ENCODE measurements at places on chromosomes 13 and 19. TPM values are rescaled to one million over a fixed set of nuclear protein-coding genes. Genes with fewer than 3 reads are reported as not detected.
A peak's percentile ranks its signal among the peaks of the same experiment; 100 is the strongest.

The ZNF613 gene
- total RNA-seq: 2.8 TPM

- DNase-seq: peak; percentile 76
Measured at GRCh38 chr19:46056536-46056935, 15.7 kb upstream of the IGFL4 start.

GRCh38 chr19:43338530-43338929, 15.0 kb upstream of the CD177 start:
- no peak for DNase-seq

DNA sequence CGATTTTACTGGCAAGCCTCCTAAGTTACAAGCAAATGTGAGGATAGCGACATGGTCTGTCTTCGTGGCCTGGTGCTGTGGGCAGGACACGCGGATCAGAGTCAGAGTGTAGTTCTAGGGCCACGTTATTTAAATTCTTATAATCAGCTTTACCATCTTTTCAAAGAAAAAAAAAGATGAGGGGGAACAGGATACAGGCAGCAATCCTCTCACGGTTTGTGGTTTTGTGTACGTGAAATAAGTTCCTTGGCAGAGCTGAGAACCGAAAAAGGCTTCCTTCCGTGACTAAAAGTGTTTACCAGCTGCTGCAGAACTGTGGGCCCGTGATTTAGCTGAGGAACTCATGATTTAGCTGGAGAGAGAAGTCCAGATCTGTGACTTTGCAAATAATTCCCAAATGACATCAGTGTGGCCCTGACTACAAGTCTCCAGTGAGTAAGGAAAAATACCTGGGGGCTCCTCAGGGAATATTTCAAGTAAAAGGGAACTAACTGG, 27.2 kb downstream of the RCBTB2 start:
- no peak for DNase-seq

The ZNF586 gene
- 18.5 TPM for total RNA-seq

The ZNF723 gene
- total RNA-seq: not detected

DNA sequence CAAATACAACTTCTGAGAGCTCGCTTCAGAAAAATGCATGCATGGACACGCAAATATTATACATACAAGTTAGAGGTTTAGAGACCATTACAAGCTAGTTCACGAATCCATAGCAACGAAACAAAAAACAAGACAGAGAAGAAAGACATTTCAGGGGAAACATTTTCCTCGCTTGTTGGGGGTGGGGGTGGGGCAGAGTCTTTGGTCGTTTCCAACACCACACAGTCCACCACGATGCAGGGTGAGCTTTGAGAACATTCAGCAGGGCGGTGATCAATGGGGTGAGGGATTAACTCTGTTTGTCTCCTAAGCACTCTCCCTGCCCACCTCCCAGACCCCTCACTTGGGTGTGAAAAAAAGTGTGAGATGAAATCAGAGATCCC, 651 bp downstream of the OXGR1 start:
- DNase-seq: no peak

The ZNF610 gene
- total RNA-seq: not detected

GRCh38 chr13:36154567-36155291, 23.5 kb upstream of the DCLK1 start:
- DNase-seq: no peak

DNA sequence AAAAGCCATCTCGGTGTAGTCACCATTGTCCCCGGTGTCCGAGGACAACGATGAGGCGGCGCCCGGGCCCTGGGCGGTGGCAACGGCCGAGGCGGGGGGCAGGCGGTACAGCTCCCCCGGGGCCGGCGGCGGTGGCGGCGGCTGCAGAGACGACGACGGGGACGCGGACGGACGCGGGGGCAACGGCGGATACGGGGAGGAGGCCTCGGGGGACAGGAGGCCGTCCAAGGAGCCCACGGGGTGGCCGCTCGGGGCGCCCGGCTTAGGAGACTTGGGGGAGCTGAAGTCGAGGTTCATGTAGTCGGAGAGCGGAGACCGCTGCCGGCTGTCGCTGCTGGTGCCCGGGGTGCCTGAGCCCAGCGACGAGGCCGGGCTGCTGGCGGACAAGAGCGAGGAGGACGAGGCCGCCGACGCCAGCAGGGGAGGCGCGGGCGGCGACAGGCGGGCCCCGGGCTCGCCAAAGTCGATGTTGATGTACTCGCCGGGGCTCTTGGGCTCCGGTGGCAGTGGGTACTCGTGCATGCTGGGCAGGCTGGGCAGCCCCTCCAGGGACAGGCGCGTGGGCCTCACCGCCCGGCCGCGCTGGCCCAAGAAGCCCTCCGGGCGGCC, 3.5 kb downstream of the IRS2 start:
- DNase-seq: no peak

DNA sequence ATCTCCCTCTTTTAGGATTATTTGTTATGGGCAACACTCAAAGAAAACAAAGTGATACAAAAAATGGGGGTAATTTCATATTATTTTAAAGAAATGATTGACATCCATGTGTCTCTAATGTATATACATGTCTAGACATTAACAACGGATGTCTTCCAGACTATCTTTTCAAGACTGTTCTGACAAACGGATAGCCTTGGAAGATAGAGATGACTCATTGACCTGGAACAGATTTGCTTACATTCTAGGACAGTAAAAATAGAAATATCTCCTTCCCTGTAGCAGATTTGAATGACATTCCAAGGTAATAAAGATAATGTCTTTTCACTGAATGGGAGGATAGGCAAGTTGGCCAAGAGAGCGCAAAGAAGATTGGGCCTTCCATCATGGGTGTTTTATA, 26.2 kb upstream of the SLITRK6 start:
- DNase-seq: no peak

DNA sequence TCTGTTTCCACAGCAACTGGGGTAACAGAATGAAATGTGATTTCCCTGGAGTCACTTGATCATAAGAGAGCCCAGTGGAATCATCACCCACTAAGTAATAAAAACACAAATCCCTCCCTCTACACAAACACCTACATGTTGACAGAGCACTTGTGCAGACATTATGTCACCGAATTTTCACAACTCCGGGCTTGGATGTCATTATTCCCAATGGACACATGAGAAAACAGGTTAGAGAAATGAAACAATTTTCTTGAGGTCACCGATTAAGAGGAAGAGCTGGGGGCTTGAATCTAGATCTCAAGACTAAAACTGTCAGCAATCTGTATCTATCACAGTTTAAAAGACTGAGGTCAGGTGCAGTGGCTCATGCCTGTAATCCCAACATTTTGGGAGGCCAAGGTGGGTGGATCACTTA, 3.1 kb downstream of the XRCC1 start:
- no peak for DNase-seq

The PSG1 gene
- total RNA-seq: not detected

DNA sequence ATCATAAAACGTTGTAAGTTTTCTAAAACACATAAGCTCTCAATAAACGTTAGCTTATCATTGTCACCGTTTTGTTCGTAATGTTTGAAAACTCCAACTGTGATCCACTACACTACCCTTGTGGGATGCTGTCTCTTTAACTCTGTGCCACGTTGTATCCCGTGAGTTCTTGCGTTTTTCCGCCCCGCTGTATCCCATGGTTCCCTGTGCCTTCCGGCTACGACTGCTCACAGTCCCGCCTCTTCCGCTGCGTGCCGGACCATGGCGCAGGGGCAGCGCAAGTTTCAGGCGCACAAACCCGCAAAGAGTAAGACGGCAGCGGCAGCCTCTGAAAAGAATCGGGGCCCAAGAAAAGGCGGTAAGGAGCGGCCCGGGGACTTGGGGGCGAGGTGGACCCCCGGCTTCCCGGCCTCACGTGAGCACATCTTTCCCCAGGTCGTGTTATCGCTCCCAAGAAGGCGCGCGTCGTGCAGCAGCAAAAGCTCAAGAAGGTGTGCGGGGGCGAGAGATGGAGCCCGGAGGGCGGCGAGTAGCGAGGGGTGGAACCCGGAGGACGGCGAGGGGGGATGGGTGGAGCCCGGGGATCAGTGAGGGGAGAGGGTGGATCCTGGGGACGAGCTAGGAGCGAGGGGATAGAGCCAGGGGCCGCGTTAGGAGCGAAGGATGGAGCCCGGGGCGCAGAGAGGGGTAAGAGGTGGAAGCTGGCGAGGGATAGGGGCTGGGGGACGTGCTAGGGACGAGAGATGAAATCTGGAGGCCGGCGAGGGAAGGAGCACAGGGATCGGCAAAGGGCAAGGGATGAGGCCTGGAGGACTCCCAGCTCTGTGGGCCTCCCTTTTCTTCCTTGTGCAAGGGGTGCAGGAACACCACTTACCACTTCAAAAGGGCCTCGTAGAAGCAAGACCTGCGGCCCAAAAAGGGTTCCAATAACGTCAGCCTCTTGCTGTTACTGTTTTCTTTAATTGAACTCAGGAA, at the start of gene C19orf53:
TSS of gene C19orf53 (plus strand) at position 240 of the 975 bp plus-strand sequence. CDS start at position 262, 22 bp downstream.
- peak; percentile 81 for DNase-seq

GRCh38 chr19:19486343-19487076, 28.8 kb downstream of the TSSK6 start:
- DNase-seq: no peak

DNA sequence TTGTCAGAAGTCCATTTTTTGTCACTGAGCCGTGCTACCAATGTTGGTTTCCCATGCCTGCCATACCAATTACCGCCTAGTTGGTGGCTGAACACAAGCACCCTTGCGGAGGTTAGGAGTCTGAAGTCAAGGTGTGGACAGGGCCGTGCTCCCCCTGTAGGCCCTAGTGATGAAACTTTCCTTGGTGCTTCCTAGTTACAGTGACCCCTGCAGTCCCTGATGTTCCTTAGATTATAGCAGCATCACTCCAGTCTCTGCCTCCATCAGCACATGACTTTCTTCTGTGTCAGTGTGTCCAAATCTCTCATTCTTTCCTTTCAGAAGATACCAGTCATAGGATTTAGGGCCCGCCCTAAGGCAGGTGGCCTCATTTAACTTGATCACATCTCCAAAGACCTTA, 99.0 kb downstream of the MYO16 start:
- DNase-seq: peak; percentile 58

DNA sequence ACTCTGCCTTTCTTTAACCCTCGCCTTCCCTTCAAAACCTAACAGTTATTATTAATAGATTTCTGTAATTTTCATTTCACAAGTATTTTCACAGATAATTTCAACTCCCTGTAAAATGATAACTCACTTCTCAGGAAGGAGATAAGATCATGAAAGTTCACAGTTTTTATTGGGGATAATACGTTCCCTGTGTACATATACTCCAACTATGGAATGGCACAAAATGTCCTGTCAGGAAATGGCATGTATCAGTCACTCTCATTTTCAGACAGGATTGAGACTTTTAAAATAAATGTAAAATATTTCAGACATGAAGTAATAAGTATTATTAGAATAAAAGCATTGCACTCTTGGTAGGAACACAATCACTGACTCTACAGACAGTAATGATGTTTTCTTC, 932 bp upstream of the TRAPPC2B start:
- DNase-seq: no peak

The SIGLEC9 gene
- not detected for total RNA-seq

DNA sequence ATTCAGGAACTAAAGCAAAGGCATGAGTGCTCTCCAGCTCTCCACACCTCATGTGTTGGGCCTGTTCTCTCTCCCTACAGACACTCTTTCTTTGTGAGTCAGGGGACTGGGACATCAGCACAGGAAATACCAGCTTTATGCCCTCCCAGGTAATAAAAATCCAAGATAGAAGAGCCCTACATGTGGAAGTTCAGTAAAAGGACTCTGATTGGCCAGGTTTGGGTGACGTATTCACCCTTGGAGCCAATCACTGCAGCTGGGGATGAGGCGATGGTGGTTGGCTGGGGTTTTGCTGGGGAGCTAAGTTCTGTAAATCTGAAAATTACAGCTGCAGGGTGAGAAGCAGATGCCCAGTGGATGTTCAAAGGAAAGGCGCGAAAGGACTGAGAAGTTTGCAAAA, 32.5 kb downstream of the CCDC70 start:
- DNase-seq: no peak

DNA sequence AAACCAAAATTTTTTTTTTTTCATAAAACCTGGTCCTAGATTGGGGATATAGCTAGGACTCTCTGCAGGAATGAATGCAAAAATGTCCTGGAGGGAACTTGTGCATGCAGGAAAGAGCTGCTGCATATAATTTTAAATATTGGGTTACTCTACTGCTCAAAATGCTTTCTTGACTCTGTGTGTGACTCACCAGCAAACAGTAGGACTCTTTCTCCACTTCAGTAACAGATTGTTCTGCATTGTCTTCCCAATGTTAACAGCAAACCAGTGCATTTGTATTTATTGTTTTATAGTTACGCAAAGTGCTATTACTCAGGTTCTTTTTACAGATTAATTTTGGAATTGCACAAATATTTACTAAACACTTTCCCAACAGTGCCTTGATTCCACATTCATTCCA, 163.7 kb upstream of the KL start:
- DNase-seq: no peak

DNA sequence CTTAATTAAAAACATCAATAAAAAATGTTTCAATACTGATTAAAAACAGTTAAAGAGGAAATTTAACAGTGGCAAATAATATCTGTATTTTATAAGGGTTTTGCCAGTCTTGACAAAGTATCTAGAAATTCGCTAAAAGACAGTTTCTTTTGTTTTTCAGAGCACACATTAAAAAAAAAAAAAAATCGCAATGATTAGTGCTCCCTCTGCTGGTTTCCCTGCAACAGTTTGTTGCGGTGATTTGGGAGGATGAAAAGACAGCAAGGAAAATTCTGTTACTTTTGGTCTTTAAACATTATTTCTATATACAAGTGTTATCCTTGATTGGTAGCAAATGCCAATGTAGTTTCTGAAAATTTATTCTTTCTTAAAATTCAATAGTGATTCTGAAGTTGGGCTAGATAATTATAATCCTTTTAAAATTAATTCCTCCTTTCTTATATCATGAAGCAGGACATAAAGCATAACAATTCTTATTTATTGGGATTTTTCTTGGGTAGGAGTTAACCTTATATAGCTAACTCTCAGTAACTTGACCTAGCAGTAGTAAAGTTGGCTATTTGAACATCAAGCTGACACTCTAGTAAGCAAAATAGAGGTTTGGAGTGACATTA, 23.1 kb upstream of the SPRY2 start:
- peak; percentile 50 for DNase-seq

The SULT2B1 gene
- 48.6 TPM for total RNA-seq

GRCh38 chr13:28684257-28684656, 25.3 kb downstream of the POMP start:
- DNase-seq: peak; percentile 72

The ARL11 gene
- 0.38 TPM for total RNA-seq

The ZNF541 gene
- total RNA-seq: not detected

DNA sequence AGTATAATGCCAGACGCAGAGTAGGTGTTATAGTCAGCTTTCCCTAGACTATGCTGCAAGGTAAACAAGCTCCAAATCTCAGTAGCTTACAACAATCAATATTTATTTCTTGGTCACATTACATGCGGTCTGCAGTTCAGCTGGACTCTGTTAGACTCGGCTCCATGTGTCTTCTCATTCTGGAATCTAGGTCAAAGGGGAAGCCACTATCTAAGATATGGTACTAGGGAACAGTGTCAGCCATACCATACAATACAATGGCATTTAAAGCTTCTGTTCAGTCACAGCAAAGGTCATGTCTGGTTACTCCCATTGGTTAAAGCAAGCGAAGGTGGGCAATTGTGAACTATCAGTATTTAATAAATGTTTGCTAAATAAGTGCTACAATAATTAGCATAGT, 65.3 kb upstream of the SERTM1 start:
- no peak for DNase-seq

The FREM2 gene
- 3.5 TPM for total RNA-seq

The IGFL4 gene
- 6.8 TPM for total RNA-seq

GRCh38 chr13:95253033-95253432, 48.2 kb downstream of the ABCC4 start:
- no peak for DNase-seq

The LGALS14 gene
- total RNA-seq: not detected

- no peak for DNase-seq
Measured at GRCh38 chr13:27117158-27117557, 54.5 kb downstream of the USP12 start.

- DNase-seq: no peak
Measured at GRCh38 chr19:12156223-12157058, at the start of gene ZNF625. TSS of gene ZNF625 (minus strand) at chr19:12156734. CDS start at chr19:12156558, 176 bp downstream.

The C13orf46 gene
- total RNA-seq: 0.38 TPM

The KIR3DL1 gene
- not detected for total RNA-seq

The C19orf33 gene
- 1,318 TPM for total RNA-seq
